Vein endothelial cell (primary cell): ENCODE measurements at places on chromosomes 11 and 22. TPM values are rescaled to one million over a fixed set of nuclear protein-coding genes. Genes with fewer than 3 reads are reported as not detected.

EXPH5 gene
- total RNA-seq = under 0.01 and 0.19 TPM in 2 replicates

PHF21B gene
- total RNA-seq = not detected in 2 replicates

ME3 gene
- total RNA-seq = 58.2 and 77.4 TPM in 2 replicates

SYTL2 gene
- 1.1 and 1.6 TPM in 2 replicates for total RNA-seq

PYGM gene
- total RNA-seq = 0.19 and 0.33 TPM in 2 replicates

KRTAP5-9 gene
- total RNA-seq = not detected in 2 replicates

LDHA gene
- 504 and 559 TPM in 2 replicates for total RNA-seq

OR9Q1 gene
- not detected in 2 replicates for total RNA-seq

CARNS1 gene
- 0.19 and 0.33 TPM in 2 replicates for total RNA-seq

MYOD1 gene
- not detected in 2 replicates for total RNA-seq

NTM gene
- total RNA-seq = under 0.01 and 0.29 TPM in 2 replicates

OR6T1 gene
- not detected in 2 replicates for total RNA-seq

FADS2 gene
- total RNA-seq = 139 and 217 TPM in 2 replicates

KCNJ5 gene
- not detected in 2 replicates for total RNA-seq

EHBP1L1 gene
- 13.4 and 14.4 TPM in 2 replicates for total RNA-seq
